ENCODE measurements at places on chromosomes 16 and 17.

- no peak for DNase-seq
Observed at GRCh38 chr17:35542990-35543389, 5.5 kb upstream of the SLFN12L start.

DNA sequence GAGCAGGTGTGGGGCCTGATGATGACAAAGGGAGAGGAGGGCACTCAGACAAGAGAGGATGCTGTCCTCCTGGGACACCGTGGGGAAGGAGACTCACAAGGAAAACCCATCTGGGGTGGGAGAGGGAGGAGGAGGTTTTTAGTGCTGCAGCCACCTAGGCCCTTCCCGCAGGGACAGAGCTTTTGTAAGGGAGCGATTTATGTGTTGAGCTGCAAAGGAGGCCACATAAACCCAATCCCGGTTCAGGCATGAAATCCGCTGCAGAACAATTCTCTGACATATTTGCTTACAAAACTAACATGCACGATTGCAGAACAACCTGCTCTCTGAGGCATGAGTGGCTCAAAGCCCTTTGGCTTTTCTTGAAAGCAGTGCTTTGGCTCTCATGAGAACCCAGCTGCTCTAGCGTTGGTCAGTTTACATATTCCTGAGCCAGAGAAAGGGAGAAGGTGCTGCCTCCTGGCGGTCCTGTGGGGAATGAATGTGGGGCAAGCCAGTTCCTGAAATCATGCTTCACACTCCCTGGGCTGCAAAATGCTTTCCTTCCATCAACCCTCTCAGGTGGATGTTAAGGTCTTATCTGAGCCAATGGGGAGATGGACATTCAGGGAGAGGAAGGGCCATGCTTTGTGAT, 122.4 kb upstream of the NLRP1 start:
- no peak for DNase-seq

DNA sequence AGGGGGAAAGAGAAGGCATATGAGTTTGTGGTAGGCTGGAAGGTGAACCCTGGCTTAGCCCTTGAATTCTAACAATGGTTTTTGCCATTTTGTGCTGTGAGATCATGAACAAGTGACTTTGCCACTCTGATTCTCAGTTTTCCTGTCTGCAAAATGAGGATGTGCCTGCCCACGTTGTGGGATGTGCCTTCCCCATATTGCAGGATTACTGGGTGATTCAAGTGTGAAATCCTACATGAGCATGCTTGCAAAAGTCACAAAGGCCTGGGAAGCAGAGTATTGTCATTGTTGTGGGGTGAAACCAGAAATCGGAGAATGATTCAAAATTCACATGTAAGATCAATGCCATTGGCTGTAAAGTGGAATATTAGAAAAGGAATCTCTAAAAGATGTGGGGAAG, 28.6 kb upstream of the TVP23A start:
- no peak for DNase-seq

DNA sequence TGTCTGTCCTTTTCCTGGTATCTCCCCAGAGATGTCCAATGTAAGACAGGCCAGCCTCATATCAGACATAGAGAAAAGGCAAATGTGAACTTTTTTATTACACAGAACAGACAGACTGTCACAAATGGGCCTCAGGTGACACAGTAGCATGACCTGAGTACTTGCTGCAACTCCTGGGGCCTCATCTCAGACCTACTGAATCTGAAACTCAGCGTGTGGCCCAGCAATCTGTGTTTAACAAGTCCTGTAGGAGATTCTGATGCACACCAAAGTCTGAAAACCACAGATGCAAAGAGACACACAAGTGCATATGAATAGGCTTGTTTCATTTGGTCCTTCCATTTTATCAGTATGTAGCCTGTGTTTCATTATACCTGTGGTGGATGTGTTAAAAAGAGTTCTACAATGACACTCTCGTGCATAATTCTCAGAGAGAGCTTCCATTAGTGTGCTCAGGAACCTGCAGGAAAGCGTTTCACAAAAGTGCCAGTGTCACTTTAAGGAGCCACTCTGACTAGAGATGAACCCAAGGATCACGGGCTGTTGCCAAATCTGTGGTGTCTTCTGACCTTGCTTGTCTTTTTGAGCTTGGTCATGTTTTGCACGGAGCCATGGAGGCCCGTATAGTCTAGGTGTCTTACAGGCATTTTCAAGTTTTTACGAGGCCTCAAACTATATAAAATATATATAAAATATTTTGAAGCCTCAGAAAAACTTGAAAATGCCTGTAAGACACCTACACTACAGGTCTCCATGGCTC, 33.8 kb upstream of the NF1 start:
- no peak for DNase-seq

GRCh38 chr16:80189476-80190175, 351.2 kb upstream of the DYNLRB2 start:
- no peak for DNase-seq

DNA sequence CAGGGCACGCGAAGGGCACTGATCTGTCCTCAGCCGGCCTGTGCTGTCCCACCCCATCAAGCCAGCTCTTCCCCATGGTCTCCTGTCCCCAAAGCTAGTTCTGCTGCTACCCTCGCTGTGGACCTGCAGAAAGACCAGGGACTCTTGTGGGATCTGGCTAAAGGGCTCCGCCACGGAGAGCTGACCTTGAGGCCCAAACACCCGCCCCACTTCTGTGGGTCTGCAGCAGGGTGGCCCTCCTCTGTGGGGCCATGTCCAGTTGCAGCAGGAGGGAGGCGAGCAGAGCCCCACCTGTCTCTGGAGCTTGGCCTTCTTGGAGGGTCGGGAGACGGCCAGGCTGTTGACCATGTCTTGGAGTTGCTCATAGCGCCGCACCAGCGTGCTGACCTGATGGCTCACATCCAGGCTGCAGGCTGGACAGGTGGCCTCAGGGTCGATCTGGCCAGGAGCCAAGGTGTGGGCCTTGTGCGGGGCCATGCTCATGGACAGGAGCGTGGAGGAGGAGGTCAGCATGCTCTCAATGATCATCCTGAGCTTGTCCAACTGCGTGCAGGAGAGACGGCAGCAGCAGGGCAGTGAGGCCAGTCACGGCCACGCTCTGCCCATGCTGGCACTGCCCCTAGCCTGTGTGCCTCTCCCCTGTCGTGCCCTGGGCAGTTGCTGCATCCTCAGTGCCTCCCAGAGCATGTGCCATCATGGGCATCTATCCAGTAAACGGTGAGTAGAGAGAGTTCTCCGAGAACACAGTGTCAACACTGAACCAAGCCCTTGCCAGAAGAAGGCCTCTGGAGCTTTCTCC, 16.6 kb downstream of the UBALD2 start:
- DNase-seq: no peak

DNA sequence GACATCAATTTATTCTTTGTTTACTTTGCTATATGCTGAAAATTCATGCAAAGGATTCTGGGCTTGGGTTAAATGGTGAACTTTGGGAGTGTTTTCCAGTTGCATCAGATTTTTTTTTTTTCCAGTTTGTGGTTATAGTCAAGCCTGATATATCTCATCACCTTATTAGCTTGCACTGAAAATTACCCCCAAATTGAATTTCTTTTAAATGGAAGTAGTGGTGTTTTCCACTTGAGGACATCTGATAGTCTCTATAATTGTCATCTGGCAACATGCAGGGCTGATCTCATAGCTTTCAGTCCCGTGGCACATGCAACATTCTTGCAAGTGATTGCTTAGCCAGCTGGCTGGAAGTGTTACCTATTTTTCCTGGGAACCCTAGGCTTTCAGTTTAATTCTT, 4.7 kb upstream of the KRTAP3-1 start:
- no peak for DNase-seq

- no peak for DNase-seq
Observed at GRCh38 chr16:28846933-28847273, 755 bp upstream of the TUFM start.

GRCh38 chr16:72837846-72838585, 209.9 kb downstream of the ZFHX3 start:
- DNase-seq: no peak

- no peak for DNase-seq
Observed at GRCh38 chr16:67533024-67533560, 4.5 kb downstream of the RIPOR1 start.

DNA sequence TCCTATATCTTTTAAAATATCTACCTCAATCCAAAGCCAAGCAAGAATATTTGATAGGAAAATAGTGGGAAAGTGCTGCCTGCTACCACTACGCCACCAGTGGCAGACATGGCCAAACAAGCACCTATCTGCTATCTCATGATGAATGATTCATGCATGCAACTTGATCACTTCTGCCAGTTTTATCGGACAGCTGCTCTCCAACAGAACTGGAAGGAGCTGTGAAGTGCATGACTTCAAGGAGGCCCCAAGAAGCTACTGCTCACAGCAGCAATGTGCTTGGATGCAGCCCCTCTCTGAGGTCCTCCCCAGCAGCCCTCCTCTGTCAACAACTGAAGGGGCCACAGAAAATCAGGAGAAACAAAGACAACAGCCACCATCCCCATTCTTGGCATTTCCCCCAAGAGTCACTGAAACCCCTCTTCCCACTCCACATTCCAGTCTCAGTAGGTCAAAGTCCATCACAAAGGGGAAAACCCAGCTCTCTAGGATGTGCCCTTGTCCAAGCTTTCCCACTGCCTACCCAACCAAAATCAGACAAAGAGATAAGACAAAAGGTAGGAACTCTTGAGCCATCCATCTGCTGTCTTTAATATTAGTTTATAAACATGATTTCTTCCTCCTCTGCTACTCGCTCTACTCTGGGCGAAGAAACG, 215.3 kb downstream of the C16orf78 start:
- peak; percentile 26 for DNase-seq

GRCh38 chr17:78965491-78965924, 14.2 kb downstream of the LGALS3BP start:
- no peak for DNase-seq

GRCh38 chr16:86929057-86929871, 350.9 kb downstream of the FOXL1 start:
- no peak for DNase-seq

- DNase-seq: no peak
Observed at GRCh38 chr17:50072130-50072529, 16.2 kb downstream of the ITGA3 start.

DNA sequence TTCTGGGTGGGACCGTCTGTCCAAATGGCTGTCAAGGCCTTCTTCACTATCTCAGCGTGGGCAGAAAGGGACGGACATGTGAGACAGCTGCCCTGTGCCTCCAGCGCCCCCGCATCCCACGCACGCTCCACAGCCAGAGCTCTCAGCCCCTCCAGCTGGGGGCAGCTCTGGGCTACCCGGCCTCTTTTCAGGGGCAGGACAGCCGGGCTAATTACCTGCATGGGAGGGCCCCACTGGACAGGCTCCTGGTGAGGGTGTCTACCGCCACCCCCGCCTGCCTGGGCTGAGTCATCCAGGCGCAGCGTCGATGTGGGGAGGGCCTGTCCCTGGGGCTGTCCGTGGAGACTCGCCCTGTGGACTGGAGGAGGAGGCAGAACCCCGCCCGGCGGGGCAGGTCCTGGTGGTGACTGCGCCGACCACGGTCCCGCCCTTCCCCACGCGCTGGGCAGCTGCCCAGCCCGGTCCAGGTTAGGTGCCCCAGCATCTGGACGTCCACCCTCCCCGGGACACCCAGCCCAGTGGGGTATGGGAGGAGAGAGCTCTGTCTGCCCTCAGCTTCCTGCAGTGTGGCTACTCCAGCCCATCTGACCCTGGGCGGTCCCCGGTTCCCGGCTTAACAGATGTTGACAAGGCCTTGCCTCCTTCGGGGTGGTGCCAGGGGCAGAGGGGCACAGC, 5.9 kb upstream of the METRNL start:
- DNase-seq: no peak

DNA sequence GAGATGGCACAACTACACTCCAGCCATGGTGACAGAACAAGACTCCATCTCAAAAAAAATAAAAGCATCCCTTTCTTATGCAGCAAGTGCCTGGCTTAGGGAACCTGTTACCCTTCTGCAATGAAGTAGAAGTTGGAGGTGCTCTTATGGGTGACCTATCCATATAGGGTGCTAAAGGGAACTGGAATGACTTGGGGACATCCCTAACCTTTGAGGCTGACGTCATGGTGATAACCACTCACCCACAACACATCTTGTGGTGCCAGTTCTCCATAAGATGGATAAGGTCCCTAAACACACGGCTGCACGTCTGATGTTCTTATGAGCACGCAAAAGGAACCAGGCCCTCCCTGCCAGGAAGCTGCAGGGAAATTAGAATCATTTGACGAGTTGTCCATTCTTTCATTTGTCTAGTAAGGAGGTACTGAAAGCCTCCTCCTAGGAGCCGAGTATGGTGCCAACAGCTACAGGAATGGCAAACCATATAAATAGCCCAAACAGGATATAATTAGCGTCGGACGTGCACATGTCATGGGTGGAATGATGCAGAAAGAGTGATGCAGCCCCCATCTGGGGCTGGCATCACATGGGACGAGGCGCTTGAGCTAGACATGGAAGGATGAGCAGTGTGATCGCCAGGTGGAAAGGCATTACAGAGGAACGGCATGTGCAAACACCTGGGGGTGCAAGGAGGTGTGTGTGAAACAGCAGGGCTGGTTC, 52.5 kb downstream of the ARHGAP27 start:
- no peak for DNase-seq

- DNase-seq: no peak
Observed at GRCh38 chr16:9921997-9922396, 260.2 kb downstream of the GRIN2A start.

DNA sequence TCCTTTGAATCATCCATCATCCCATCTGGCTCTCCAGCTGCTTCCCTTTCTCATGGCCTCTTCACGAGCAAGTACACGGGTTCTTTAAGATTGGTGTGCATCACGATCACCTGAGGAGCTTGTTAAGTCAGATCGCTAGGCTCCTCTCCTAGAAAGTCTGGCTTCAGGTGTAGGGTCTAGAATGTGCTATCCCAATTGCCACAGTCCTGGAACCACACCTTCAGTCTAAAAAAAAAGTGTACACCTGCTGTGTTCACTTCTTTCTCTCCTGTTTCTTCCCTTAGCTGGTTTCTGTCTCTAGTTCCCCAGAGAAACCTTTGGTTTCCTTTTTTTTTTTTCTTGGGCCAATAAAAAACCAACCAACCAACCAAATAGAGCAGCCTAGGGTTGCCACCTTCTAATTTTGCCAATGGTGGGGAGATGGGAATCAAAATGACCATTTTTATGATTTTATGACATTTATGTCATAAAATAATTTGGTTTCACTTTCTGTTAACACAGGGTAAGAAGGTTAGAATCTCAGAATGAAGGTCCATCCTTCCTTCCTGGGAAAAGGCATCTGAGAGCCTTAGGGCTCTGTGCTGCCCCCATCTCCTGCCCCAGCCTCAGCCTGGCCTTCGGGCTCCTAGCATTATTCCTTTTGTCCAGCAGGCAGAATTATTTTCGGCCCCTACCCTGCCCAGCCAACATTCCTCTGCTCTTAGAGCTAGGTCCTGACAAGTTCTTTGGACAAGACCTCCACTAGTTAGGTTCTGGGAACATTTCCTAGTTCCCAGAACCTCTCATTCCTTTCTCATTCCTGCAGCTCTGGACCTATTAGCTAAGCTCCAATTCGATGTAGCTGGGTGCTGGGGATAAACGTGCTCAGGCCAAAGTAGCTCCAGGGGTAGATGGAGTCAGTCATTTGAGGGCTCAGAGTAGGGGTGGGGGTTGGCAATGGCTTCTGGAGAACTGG, 1.9 kb upstream of the GGT6 start:
- DNase-seq: no peak

DNA sequence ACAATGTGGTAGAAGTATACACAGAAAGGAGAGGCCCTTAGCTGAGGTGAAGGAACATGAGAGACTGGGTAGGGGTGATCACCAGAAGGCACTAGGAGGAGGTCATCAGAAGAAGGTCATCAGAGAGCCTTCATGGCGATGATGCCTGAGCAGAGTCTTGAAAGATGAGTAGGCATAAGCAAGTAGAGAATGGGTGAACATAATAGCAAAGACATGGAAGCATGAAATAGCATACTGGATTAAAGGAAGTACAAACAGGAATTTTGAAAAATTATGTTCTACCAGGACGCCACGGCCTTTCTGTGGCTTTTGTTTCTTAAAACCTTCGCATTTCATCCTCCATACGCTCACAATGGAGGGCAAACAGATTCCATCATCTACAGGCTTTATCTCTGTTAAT, 2.9 kb downstream of the IKZF3 start:
- no peak for DNase-seq

All from suprapubic skin (tissue), 4 donors.